ENCODE measurements at places on chromosomes 7 and 10. TPM values are rescaled to one million over a fixed set of nuclear protein-coding genes. Genes with fewer than 3 reads are reported as not detected.

DNA sequence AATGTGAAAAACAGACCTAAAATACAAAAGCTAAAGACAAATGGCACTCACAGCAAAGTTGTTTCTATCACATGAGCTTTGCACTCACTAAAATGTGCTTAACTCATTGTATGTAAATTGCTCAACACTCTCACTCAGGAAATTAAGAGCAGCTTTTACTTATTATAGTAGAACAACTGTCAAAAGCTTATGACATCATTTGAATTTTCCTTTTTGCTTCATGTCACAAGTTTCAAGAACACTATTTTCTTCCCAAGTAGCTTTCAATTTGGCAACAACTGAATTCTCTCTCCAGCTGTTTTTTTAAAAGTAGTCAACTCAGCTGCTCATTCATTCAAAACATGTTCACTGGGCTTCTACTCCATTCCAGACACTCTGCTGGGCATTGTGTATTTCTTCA, 46.9 kb downstream of the ATE1 start:
- H3K27ac ChIP-seq, result no peak overlapping the region
- no peaks in the 10 kb centered on the region for H3K36me3 ChIP-seq
- H3K27me3 ChIP-seq, result no peaks in the 10 kb centered on the region
- no peak overlapping the region for H3K4me3 ChIP-seq
- H3K4me1 ChIP-seq, result peaks cover 8% of the 10 kb centered on the region
- no peak for DNase-seq

- no peaks in the 10 kb centered on the region for H3K4me1 ChIP-seq
- no peak overlapping the region for H3K27ac ChIP-seq
- no peaks in the 10 kb centered on the region for H3K27me3 ChIP-seq
- no peaks in the 10 kb centered on the region for H3K36me3 ChIP-seq
- H3K4me3 ChIP-seq, result no peak overlapping the region
These were observed 21.8 kb upstream of the MRC1 start for GRCh38 chr10:17787087-17787961.

DNA sequence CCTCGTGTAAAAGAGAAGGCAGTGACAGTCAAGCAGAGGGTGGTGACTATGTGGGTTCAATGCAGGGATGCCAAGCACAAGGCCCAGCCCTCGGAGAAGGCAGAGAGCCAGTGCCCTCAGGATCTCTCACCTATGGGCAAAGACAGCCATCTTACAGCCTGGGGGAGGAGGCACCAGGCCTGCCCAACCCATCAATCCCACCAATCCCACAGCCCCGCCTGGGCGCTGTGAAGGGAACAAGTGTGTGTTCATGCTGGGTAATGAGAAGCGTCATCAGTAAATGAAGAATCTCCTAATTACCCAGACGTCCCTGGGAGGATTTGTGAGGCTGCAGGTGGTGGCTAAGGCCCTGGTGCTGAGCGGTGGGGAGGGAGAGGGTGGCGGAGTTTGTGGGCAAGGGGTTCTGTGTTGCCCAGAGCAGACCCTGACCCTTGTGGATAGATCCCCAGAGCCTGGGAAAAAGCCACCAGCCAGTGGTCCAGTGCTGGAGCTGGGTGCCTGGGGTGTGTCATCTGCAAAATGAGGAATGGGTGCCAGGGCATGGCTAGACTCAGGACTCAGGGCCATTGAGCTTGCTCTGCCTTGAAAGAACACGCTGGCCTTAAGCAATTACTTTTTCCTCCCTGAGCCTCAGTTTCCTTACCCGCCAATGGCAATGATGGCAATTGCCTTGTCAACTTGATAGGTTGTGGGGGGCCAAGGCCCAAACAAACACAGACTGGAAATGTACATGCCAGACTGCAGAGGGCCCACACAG, 128.1 kb upstream of the UNC5B start:
- no peaks in the 10 kb centered on the region for H3K36me3 ChIP-seq
- no peak for DNase-seq
- H3K4me3 ChIP-seq, result no peak overlapping the region
- H3K27me3 ChIP-seq, result peaks cover 48% of the 10 kb centered on the region
- no peak overlapping the region for H3K27ac ChIP-seq
- H3K4me1 ChIP-seq, result no peaks in the 10 kb centered on the region

DNA sequence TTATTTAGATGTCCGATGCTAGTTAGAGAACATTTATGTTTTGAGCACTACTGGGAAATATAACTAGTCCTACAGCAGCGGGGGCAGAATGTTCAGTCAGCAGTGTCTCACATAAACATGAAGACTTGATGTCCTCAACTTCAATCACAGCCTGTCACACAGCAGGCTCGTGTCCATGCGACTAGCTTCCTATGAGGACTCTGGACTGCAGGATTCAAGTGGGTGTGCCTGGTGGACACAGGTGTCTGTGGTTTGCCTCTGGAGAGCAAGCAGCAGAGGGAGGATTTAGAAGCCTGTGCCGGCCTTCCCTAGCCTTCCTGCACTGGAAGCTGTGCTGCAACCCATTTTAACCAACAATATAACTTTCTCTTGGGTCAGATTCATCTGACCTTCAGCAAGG, 30.0 kb upstream of the LANCL2 start:
- H3K27ac ChIP-seq, result no peak overlapping the region
- H3K4me3 ChIP-seq, result no peak overlapping the region
- no peak for DNase-seq
- H3K36me3 ChIP-seq, result no peaks in the 10 kb centered on the region
- H3K27me3 ChIP-seq, result peaks cover 77% of the 10 kb centered on the region

- H3K36me3 ChIP-seq, result peaks cover 4% of the 10 kb centered on the region
- no peaks in the 10 kb centered on the region for H3K27me3 ChIP-seq
- H3K4me3 ChIP-seq, result no peak overlapping the region
These were observed 12.7 kb upstream of the BTBD16 start for GRCh38 chr10:122258136-122259074.

GRCh38 chr7:13257661-13258060, 570.2 kb downstream of the ARL4A start:
- H3K27me3 ChIP-seq, result no peaks in the 10 kb centered on the region
- H3K4me3 ChIP-seq, result no peak overlapping the region
- no peaks in the 10 kb centered on the region for H3K36me3 ChIP-seq
- no peaks in the 10 kb centered on the region for H3K4me1 ChIP-seq

The CTAGE8 gene
- total RNA-seq, result 4.3 TPM

The CUBN gene
- 0.27 TPM for total RNA-seq

The ZP3 gene
- 5.4 TPM for total RNA-seq
